NCI-H187 treated with DMSO at 0.1 percent for 48 hours (cell line): ENCODE measurements at places on chromosomes 12 and 14.

GRCh38 chr12:9169979-9170634 is 38.1 kb downstream of the PZP start:
- no peak for DNase-seq

GRCh38 chr14:75979648-75980565 is 1.9 kb downstream of the TGFB3 start:
- DNase-seq: no peak

GRCh38 chr14:102982852-102983470 is 60.5 kb downstream of the AMN start:
- DNase-seq: no peak

- no peak for DNase-seq
Measured at GRCh38 chr12:130717752-130718151, 1.7 kb upstream of the RIMBP2 start.

DNA sequence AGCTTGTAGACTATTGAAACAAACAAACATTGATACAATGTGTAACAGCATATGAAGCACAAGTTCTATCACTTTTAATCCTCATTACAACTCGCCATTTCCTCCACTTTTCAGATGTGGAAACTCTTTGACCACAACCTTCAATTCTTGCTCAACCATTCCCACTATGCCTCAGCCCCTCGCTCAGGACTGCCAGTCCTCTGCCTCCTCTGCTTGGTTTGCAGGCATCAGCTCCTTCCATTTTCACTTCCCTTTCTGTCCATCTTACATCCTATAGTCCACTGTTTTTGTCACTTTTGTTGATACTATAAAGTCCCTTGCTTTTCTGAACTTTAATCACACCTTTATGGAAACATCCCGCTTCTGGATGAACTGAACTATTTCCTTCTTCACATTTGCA is 28.2 kb upstream of the CD27 start:
- DNase-seq: no peak
